Aorta (tissue), 5 donors: ENCODE measurements at places on chromosomes 1 and 21. TPM values are rescaled to one million over a fixed set of nuclear protein-coding genes. Genes with fewer than 3 reads are reported as not detected.

DNA sequence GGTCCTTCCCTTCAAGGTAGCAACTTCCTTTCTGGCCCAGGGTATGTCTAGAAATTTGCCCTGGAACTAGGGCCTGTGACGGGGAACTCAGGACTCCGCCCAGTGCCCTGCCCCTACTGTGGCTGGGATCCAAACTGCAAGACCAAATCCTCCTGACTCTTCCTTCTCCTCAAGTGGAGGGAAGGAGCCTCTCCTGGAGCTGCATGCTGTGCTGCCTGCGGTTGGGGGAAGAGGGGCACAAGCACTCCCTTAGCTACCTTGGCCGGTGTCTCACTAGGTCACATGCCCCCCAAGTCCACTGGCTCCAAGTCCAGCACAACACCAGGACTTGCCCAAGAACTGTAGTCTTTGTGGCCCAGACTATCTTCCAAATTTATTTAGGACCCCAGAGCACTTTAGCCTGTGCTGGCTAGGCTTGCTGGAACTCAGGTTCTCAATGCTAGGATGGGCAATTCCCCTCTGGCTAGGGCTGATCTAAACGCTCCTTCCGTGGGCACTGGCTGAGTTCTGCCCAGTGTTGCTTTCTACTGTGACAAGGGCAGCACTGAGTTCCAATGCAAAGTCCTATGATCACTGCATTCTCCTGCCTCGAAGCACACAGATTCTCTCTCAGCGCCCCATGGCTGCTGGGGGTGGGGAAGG is 12.2 kb downstream of the ADSS2 start:
- DNase-seq, result no peak
- H3K4me3 ChIP-seq, result no peak overlapping the region
- no peaks in the 10 kb centered on the region for H3K4me1 ChIP-seq
- H3K27me3 ChIP-seq, result no peaks in the 10 kb centered on the region

- DNase-seq, result no peak
- no peaks in the 10 kb centered on the region for H3K36me3 ChIP-seq
- no peaks in the 10 kb centered on the region for H3K27me3 ChIP-seq
- no peaks in the 10 kb centered on the region for H3K4me1 ChIP-seq
- H3K27ac ChIP-seq, result no peak overlapping the region
- H3K4me3 ChIP-seq, result no peak overlapping the region
Measured at GRCh38 chr21:26597981-26598380, 24.9 kb upstream of the CYYR1 start.

DNA sequence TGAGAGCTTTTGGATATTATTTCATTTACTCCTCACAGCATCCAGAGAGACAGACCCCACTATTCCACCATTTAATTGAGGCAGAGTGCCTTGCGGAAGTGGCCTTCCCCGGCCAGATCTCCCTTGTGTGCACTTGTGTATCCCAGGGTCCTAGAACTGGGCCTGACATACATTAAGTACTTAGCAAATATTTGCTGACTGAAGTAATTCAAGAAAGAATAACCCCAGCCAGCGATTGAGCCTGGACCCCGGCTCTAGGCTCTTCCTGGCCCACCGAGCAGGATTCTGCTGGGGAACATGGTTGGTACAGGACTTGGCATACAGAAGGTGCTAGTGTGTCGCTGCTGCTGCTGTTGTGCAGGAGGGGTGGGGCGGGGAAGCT is 8.4 kb downstream of the DMRTA2 start:
- H3K4me3 ChIP-seq, result no peak overlapping the region
- H3K27me3 ChIP-seq, result peaks cover 6% of the 10 kb centered on the region
- no peaks in the 10 kb centered on the region for H3K4me1 ChIP-seq
- no peak overlapping the region for H3K27ac ChIP-seq
- H3K36me3 ChIP-seq, result no peaks in the 10 kb centered on the region

GRCh38 chr1:15350551-15351200 is 59.0 kb upstream of the EFHD2 start:
- no peak overlapping the region for H3K4me3 ChIP-seq
- H3K27ac ChIP-seq, result no peak overlapping the region
- no peaks in the 10 kb centered on the region for H3K36me3 ChIP-seq
- H3K4me1 ChIP-seq, result no peaks in the 10 kb centered on the region
- DNase-seq, result no peak

- DNase-seq, result no peak
- no peak overlapping the region for H3K27ac ChIP-seq
- H3K4me1 ChIP-seq, result no peaks in the 10 kb centered on the region
- H3K36me3 ChIP-seq, result no peaks in the 10 kb centered on the region
Measured at GRCh38 chr1:35377555-35377954, 109.0 kb downstream of the ZMYM4 start.

GRCh38 chr1:158457246-158457645 is 4.4 kb upstream of the OR10K1 start:
- no peaks in the 10 kb centered on the region for H3K36me3 ChIP-seq
- no peaks in the 10 kb centered on the region for H3K4me1 ChIP-seq
- H3K27me3 ChIP-seq, result no peaks in the 10 kb centered on the region
- no peak for DNase-seq
- H3K27ac ChIP-seq, result no peak overlapping the region

POFUT2 gene
- total RNA-seq, result 35.8 TPM

HSPB7 gene
- 313 TPM for total RNA-seq
